Right hindlimb (tissue), 1 donor: ENCODE measurements at places on chromosomes 1 and 21.

DNA sequence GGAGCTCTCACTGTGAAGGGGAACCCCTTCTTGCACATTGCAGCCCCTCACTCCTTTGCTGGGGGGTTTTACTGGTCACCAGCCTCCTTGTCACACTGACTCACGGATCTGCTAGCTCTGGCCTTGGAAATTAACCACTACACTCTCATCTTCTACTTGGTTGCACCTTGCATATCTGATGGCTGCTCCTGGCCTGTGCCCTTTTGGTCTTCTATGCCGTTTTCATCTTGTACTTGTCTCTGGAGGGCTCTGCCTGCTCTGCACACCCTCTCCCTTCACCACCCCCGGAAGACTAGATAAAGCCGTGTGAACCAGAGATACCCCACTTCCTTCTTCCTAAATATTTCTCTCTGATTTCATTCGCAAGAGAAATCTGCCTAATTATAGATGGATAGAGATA, 44.6 kb downstream of the CD247 start:
- no peak for DNase-seq

DNA sequence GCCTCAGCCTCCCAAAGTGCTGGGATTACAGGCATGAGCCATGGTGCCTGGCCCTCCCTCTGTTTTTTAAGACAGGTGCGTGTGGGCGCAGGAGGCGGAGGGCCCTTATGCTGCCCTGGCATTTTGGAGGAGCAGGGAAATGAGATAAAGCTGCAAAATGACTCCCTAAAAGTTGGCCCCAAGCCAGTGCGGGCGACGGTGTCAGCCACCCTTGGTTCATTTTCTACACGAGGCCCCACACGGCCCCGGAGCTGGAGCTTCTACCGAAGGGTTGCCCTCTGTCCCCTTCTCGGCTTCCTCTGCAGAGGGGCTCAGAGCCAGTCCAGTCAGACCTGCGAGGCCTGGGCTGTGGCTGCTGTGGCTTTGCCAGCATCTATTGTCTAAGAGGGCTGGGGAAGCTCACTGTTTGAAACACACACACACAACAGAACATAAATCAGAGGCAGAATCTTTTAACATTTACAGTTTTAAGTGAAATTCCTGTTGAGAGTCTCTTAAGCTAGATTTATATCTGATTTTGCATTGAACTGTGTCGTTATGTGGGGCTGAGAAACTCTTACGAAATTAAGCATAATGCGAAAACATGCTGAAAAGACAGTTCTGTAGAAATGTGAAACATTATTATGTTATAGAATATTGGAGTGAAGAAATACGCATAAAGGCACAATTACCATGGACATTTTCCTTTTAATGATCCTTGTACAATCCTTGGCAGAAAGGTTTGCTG, 255.9 kb downstream of the CAMTA1 start:
- no peak for DNase-seq

DNA sequence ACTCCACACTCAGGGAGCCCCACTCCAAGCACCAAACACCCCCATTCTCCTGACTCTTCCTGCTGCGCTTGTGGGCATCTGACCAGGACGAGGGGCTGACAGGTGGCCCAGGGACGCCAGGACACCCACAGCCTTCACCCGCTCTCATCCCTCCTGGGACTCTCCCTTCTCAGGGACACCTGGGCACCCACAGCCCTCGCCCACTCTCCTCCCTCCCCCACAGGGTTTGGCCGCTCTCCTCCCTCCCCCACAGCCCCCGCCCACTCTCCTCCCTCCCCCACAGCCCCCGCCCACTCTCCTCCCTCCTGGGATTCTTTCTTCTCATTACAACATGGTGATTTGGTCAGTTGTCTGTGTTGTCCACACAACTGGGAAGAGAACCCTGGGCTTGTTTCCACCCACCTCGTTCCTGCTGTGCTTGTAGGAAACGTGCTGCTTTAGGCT, 43.4 kb downstream of the PRDM15 start:
- DNase-seq = no peak

DNA sequence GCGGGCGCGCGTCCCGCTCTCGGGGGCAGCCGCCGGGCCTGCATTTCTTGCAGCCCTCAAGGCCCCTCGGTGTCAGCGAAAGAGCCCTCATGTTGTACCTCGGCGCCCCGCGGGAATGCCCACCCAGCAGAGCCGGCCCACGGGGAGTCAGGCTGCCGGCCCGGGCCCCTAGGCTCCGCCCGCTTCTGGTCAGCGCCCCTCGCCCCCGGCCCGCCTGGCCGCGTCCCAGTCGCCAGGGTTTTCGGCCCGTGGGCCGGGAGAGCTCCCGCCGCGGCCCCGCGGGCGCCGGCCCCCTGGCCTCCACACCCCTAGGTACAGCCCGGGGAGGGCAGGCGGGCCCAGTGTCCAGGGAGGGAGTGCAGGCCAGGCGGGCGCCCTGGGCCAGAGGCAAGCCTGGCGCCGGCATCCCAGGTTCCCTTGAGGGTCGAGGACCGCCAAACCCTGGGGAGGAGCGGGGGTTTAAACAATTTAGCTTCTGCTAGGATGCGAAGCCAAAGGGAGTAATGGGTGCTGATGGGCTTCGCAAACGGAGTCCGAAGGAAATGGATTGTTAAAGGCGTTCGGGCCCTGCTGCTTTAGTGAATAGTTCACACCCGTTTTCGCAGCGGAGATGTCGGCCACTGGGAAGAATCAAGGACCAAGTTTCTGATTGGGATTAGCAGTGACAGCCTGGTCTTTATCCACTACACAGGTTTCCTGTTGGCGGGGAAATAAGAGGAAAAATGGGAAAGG, 486 bp upstream of the KCNA3 start:
- DNase-seq = no peak

DNA sequence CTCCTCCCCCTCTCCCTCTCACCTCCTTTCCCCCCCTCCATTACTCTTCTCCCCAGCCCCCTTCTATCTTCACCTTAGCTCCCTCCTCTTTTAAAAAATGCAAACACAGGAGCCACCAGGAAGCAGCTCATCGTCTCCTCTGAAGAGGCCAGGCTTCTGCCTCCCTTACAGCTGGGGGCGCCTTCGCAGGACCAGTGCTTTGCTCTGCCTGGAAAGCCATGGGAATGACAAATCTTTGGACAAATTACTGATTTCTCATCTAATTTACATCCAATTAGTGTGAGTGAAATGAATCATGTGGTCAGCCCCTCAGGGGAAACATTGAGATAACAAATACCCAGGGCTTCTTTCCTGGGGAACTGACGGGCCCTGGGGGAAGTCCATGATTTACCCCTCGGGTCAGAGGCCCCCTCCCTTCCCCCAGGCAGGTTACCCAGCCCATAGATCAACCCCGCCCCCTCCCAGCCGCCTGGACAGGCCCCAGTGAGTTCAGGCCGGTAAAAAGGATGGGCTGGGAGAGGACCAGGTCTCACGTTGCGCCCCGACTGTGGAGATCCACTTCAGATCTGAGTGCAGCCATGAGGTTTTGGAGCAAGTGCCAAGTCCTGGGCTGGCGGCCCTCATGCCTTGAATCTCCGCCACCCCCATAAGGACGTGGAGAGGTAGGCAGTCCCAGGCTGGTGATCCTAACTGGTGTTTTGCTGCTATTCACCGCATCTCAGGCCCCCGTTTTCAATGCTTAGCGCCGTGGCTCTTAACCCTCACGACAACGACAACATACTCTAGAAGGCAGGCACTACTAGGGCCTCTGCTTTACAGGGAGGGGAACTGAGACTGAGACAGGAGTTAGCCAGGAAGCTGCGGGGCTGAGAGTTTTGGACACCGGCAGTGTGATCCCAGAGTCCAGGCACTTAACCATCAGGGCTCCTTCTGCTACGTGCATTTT, 300.8 kb downstream of the RRAGC start:
- DNase-seq = no peak

DNA sequence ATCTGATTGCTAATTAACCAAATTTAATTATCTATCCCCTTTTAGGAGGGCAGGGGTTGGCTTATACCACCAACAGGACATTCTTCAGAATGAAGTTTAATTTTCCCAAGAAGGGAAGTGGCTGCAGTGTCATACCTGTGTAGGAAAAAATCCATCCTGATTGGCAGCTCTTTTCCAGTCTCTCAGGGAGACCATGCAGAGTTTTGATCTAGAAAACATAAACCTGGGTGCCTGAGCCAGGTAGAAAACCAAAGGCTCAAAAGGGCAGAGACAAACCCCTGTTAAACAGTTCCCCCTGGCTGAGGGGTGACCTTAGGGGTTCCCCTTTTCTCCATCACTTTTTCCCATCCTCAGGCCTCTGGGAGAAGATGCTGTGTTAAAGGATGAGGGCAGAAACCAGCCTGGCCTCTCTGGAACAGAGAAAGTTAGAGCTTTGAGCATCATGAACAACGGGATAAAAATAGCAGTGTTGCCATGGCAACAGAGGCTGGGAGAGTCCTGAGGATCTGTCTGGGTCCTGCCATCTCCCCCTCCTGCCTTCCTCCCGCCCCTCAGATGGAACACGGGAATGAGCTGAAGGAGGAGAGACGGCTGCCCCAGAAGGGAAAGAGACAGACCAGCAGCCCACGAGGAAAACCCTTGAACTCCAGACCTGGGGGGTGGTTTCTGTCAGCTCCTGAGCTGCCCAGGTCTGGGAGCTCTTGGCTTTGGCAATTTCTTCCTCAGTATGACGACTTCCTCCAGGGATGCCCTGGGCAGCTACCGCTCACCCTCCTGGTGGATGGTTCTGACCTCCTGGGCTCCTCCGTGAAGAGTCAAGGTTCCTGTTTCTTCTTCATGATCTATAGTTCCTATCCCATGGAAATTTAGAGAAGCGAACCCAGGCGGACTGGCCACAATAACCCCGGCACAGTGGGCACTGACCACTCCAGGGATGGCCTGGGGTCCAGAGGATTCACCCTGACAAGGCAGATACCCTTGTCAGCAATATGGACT, 14.0 kb upstream of the LEMD1 start:
- no peak for DNase-seq

DNA sequence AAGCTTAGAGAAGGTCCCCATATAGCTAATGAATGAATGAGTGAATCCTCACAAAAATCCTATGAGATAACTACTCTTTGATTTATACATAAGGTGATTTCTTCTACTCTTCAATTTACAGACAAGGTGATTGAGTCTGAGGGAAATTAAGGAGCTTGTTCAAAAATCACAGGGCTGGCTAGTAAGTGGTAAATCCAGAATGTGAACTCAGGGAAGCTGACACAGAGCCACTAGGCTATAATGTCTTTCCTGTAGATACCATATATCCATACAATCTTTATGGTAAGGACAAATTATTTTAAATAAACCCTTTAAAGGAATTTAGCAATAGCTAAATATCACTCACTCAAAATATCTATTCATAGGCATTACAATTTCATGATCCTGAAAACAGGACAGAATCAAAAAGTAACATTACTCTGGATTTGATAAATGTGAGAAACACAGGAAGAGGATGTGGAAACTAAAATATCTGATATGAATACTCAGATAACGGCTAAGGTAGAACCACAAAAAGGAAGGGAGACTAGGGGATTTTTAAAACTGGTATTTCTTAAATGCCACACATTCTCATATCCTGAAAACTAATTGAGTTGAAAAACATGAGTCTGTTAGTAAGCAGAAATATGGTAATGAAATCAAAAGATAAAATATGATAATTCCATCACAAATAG, 108.2 kb downstream of the NBPF12 start:
- no peak for DNase-seq

- DNase-seq = no peak
These were observed 332.7 kb downstream of the USH2A start for GRCh38 chr1:216090556-216090955.

- no peak for DNase-seq
These were observed 26.9 kb upstream of the LBR start for GRCh38 chr1:225454733-225455132.

- no peak for DNase-seq
These were observed 243.1 kb downstream of the CACNA1E start for GRCh38 chr1:181726320-181727012.

- DNase-seq = no peak
These were observed 25.1 kb downstream of the C1orf116 start for GRCh38 chr1:207007352-207008033.
